ENCODE measurements at places on chromosomes 7 and 10.

DNA sequence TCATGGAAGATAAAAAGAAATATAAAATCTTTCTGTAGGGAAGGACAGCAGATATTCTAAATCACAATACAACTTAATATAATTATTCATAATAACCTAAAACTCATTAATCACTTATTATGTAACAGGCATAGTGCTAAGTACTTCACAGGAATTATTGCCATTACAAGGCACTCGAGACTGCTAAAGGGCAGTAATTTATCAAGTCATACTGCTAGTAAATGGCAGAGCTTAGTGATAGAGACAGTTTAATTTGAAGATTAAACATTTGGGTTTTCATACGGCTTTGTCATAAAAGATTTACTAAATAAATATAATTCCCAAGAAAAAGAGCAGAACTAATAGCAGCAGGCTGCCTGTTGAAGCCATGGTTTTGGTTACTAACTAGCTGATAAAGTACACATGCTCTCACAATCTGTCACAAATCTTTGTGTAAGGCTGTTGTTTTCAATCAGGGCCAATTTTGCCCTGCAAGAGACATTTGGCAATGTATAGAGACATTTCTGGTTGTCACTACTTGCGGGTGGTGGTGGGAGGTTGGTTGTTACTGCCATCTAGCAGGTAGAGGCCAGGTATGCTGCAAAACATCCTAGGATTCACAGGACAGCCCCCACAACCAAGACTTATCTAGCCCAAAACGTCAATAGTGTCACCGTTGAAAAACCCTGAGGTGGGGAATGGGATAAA, 233.3 kb upstream of the CACNA2D1 start:
- no peak for DNase-seq

DNA sequence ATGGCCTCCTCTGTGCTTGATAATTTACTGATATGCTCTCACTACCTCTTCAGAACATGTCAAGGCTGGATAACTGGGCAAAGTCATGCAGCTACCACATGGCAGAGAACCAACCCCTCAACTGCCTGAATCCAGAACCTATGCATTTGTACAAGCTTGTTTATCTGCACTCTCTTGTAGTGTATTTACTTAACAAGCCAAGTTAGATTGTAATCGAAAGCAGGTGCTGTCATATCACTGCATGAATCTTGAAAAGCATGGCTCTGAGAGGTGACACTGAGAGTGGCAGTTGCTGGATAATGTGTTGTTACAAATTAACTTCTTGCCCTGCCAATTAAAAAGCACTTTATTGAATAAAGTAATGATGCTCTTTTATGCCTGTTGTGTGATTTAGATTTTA, 588.6 kb downstream of the NRG3 start:
- DNase-seq = no peak

DNA sequence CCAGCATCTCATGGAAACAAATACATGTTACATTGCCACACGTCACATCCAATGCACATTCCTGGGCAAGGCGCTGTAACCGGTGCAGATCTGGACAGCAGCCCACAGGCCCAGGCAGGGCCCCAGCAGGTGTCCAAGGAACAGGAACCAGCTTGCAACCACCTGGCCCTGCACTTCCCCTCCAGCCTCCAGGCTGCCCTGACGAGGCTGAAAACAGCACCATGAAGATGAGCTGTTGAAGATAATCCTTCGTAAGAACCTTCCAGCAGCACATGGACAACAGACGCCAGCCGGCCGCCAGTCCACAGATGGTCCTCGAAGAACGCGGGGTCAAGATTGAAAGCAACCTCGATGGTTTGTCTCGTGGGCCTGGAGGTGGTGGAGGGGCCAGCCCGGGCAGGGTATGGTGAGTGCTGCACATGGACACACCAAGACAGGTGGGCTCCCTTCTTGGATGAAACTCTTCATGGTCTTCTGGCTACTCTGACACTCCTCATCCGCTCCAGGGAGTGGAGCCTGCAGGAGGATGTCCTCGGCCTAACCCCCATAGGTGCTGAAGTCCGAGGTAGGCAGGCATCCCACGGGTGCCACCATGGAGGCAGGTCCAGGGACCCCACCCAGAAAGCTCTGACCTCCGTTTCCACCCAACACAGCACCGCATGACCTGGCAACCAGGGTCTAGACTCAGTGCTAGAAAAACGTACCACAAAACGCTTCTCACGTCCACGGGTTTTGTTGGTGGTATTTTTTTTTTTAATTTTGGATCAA, 22.9 kb downstream of the PDGFA start:
- no peak for DNase-seq

GRCh38 chr10:15140698-15141097, 27.8 kb downstream of the NMT2 start:
- DNase-seq = no peak

GRCh38 chr7:112791465-112792168, 1.4 kb upstream of the TMEM168 start:
- DNase-seq = no peak

- DNase-seq = no peak
These were observed 23.5 kb downstream of the MAT1A start for GRCh38 chr10:80265740-80266512.

DNA sequence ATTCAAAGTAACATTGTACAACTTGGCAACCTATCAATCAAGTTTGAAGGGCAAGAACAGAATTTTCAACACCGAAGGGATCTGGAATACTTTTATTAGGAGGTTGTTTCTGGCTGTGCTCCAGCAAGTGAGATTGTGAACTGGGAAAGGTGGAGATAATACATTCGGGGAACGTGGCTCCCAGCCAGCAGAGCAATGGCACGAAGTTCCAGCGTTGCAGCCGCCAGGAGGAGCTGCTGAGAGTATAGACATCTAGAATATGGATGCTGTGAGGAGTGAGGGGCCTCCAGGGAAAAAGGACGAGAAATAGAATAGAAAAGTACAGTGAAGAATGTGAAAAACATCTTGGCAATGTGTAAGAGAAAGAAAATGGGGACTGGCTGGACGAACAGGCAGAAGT, 69.5 kb downstream of the TCERG1L start:
- DNase-seq = no peak

DNA sequence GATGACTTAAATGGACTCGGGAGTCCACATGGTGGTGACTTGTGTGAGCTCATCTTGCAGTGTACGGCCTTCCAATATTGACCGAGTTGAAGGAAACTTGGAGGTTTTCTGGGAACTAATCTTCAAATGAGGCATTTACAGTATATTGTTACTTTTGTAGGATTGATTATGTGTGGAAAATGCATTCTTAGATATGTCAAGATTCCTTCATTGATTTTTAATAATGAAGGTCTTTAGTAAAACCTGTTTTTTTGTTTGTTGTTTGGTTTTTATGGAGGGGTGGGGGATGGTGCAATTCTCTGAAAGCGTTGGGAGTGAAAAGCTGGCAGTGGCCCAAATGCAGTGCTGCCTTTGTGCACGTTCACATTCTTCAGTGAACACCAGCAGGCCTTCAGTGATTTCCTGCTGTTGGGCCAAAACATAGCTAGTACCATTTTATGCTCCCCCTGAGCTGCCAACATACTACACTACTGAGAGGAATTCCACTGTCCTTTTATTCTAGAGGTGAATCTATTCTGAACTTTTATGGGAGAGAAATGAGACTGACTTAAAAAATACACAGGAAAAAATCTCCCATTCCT, 50.4 kb downstream of the CCNY start:
- DNase-seq = no peak

DNA sequence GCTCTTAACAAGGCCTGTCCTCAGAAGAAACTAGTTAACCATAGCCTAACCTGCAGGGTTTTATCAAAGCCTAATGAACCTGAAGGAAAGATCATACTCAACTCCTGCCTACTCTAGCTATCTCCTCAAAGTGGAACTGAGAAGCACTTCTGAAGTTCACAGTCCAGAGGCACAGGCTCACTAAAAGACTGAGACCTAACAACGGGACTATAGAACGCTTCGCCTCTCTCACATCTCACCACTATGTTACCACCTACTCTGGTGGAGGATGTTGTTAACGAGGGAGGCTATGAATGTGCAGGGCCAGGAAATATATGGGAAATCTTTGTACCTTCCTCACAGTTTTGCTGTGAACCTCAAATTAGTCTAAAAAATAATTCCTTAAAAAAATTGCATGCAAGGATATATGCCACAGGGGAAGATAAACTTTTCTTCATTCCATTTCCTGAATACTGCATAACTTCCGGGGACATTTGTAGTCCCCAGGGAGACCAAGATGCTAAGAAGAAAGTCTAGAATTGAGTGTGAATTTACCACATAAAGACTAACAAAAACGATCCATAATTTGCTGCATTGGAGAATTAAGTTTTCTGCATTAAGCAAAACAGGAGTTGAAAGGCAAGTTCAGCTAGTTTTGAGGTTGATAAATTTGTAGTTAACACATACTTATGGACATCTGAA, 21.6 kb downstream of the LIPJ start:
- no peak for DNase-seq

DNA sequence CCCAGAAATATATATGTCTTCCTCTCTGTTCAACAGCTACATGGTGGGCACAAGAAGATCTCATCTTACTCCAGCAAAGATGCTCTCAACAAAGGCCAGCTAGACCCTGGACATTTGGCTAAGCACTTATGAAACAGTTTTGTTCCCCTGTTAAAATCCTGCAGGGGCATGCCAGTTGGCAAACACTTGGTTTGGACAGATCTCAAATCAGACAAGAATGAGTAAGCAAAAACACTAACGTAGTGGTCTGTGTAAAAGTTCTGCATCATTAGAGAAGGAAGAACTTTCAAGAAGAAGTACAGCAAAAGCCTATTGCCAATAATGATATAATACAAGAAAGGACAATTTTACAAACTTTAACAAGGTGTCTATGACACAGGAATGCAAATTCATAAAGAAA, 125.6 kb downstream of the CALN1 start:
- no peak for DNase-seq

- no peak for DNase-seq
These were observed 122.3 kb downstream of the CCDC71L start for GRCh38 chr7:106538638-106539037.

DNA sequence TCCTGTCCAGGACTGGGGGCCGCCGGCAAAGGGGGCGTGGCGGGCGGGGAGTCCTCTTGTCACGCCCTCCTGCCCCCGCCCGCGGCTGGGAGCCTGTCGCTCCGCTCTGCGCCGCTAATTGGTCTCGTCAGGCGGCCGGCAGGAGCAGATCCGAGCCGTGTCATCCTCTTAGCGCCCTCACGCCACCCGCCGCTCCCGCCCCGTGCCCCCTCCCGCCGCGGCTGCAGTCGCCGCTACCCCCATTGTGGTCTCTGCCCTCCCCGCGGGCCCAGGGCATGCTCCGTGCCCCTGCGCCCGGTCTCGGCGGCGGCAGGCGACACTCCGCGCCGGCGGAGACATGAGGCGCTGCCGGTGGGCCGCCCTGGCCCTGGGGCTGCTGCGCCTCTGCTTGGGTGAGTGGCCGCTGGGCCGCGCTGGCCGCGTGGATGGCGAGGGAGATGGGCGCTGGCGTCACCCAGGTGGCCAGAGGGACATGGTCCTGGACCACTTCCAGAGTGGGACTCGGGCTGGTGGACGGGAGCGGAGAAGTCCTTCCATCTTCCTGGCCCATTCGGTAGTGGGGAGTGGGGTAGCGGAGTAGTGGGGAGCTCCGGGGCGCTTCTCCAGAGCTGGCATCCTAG, at the start of gene CDHR1:
Gene CDHR1, plus strand, starts transcription at position 114 of the 620 bp plus-strand sequence. Its CDS starts 224 bp downstream, at position 338.
- peak; percentile 13 for DNase-seq

DNA sequence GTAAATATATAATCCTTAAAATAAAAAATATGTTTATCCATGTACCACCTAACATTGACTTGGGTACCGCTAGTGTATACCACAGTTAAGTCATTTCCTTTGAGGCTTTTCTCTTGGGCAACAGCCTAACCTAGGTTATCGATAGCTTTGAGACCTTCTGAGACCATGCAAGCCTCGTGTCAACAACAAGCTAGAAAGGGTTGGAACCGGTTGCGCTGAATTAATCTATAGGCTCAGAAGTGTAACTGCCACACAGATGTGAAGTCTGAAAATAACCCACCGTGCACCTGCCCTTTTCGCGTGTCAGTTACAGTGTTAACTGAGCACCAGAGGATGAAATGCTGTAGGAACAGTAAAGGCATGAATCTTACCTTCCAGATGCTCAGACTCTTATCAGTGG, 59.8 kb downstream of the ARID5B start:
- no peak for DNase-seq

DNA sequence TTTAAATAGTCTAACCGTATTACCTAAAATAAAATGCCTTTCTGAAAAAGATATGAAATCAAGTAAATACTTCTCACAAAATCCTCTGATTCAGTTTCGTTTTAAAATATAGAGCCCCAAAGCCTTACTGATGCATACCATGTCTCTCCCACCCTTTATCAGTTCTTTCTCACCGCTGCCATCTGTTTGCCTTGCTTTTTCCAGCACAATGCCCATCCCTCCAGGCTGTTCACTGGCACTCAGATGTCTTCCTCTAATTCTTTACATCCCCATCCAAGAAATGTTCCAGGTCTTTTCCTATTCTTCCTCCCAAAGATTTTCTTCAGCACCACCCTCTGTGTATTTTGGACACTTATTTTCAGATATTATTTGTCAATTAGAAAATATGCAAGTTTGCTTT, 116.5 kb upstream of the LRRN3 start:
- DNase-seq = no peak

DNA sequence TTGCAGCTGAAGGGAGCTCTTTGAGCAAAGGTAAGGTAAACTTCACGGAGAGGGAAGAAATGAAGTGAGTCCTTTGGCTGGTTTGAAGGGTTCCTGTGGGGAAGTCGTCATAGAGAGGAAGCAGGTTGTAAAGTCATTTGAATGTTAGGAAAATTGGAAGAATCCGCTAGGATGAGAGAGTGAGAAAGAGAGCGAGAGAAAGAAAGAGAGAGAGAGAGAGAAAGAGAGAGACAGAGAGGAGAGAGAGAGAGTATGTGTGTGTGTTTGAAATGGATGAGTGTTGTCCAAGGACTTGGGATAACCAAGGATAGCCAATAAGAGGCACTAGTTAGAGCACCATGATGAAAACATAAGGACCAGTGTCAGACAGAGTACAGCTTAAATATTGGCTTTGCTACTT, 43.1 kb downstream of the FEZF1 start:
- DNase-seq = no peak

- no peak for DNase-seq
These were observed 151.8 kb upstream of the MEOX2 start for GRCh38 chr7:15838265-15838664.

GRCh38 chr7:107668296-107668695, 7.7 kb downstream of the SLC26A4 start:
- DNase-seq = no peak

DNA sequence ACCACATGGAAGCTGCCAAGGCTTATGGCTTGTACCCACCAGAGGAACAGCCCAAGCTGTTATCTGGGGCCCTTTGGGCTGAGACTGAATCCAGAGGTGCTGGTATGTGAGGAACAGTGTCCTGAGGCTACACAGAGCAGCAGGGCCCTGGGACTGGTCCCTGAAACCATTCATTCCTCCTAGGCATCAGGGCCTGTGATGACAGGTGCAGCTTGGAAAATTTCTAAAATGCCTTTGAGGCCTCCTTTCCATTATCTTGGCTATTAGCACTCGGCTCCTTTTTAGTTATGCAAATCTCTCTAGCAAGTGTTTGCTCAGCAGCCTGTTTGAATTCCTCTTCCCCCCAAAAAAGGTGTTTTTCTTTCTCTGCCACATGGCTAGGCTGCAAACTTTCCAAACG, 1151.7 kb upstream of the LRRN3 start:
- DNase-seq = no peak
